ENCODE measurements at places on chromosomes 5 and 9.
A peak's percentile ranks its signal among the peaks of the same experiment; 100 is the strongest.

DNA sequence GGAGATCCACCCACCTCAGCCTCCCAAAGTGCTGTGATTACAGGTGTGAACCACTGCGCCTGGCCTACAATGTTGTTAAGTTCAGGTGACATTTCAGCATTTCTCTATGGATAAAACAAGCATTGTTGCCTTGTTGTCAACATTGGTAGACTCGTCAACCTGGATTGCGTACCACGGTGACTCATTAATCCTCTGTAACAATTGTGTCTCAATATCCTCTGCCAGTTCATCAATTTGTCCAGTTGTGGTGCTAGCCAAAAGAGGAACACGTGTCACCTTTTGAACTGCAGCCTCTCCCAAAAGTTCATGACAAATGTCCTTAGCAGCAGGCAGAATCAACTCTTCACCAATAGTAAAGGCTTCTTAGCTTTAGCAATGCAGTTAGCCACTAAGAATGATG is 46.3 kb upstream of the LARP1 start:
- H3K4me3 ChIP-seq, result no peak overlapping the region
- DNase-seq, result no peak
- H3K27me3 ChIP-seq, result no peaks in the 10 kb centered on the region
- H3K36me3 ChIP-seq, result no peaks in the 10 kb centered on the region

GRCh38 chr9:128138001-128138400 is 10.5 kb upstream of the PTGES2 start:
- no peaks in the 10 kb centered on the region for H3K4me1 ChIP-seq
- H3K27ac ChIP-seq, result no peak overlapping the region
- DNase-seq, result no peak
- no peaks in the 10 kb centered on the region for H3K27me3 ChIP-seq
- H3K36me3 ChIP-seq, result no peaks in the 10 kb centered on the region
- H3K4me3 ChIP-seq, result no peak overlapping the region

DNA sequence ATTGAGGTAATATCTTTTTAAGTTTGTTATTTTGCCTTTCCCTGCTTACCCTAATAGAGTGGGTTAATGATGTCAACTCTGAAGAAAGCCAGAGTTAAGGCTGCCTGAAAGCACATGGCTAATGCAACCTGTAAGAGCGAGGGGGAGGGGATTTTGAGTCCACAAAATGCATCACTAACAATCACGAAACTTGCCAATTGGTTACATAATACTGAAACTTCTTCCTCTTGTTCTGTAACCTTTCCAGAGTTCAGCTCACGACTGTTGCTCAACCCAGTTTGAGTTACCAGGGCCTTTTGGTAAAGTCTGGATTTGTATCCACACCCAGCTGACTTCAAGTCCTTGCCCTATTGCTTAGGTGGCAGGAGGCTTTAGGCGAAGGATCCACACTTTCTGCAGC is 308.8 kb downstream of the EFNA5 start:
- H3K4me1 ChIP-seq, result no peaks in the 10 kb centered on the region
- no peak overlapping the region for H3K27ac ChIP-seq
- no peaks in the 10 kb centered on the region for H3K27me3 ChIP-seq
- DNase-seq, result peak; percentile 22

DNA sequence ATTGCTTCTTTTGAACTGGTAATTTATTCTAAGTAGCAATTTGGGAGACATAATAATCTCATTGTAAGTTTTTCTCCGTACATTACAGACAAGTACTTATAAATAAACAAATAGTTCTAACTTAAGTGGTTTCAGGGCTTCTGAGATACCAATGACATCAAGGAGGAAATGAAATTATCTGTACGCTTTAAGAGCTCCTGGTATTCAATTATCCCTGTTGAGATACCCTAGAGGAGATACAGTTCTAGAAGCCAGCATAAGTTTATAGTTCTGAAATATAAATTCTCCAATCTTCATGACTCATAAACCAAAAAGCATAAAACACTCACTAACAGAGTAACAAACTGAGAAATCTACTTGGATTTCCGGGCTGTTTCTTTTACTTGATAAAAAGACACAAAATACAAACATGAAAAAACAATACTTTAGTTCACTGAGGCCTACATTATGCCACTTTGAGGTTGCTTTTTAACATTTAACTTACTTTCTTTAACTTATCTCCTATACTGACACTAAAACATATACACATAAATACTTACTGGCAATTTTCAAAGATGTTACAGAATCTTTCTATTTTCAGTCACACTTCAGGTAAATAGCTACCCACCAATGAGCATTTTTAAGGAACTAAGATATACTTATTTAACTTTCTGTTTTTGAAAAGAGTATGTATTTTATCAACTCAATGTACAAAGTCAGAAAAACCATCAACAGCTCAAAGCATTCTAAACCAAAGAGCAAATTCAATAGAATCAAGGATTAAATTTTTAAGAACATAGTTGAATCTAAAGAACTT is 7.5 kb downstream of the DCTN4 start:
- H3K27me3 ChIP-seq, result no peaks in the 10 kb centered on the region
- H3K36me3 ChIP-seq, result peaks cover 50% of the 10 kb centered on the region
- no peak for DNase-seq
- H3K4me1 ChIP-seq, result peaks cover 13% of the 10 kb centered on the region
- no peak overlapping the region for H3K27ac ChIP-seq

DNA sequence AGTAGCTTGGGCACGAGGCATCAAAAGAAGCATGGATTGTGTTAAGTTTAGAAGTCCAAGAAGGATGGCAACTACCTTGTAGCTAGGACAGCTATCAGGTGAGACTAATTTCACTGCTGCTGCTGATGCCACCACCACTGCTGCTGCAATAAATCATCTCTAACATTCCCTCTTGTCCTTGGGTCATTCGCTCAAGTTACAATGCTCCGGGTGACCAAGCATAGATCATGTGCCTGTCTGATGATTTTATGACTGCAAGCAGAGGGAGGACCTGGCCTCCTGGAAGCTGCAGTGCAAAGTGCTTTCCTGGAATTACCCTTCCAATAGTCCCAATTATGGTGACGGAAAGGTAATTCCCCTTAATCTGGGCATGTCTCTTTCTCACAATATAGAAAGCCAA is 334.4 kb downstream of the PRELID2 start:
- H3K27ac ChIP-seq, result no peak overlapping the region
- no peaks in the 10 kb centered on the region for H3K36me3 ChIP-seq
- peak; percentile 10 for DNase-seq
- H3K27me3 ChIP-seq, result no peaks in the 10 kb centered on the region
- H3K4me1 ChIP-seq, result no peaks in the 10 kb centered on the region
- no peak overlapping the region for H3K4me3 ChIP-seq

GRCh38 chr5:14793851-14794250 is 77.7 kb downstream of the ANKH start:
- no peak overlapping the region for H3K27ac ChIP-seq
- DNase-seq, result no peak
- H3K27me3 ChIP-seq, result no peaks in the 10 kb centered on the region
- H3K4me3 ChIP-seq, result no peak overlapping the region
- no peaks in the 10 kb centered on the region for H3K4me1 ChIP-seq
- H3K36me3 ChIP-seq, result no peaks in the 10 kb centered on the region

- no peak for DNase-seq
- H3K4me3 ChIP-seq, result no peak overlapping the region
- peaks cover 12% of the 10 kb centered on the region for H3K4me1 ChIP-seq
These were observed 57.6 kb downstream of the GLIS3 start for GRCh38 chr9:4242239-4242638.

GRCh38 chr9:6134661-6135180 is 80.9 kb upstream of the IL33 start:
- no peaks in the 10 kb centered on the region for H3K27me3 ChIP-seq
- no peaks in the 10 kb centered on the region for H3K36me3 ChIP-seq
- no peak overlapping the region for H3K4me3 ChIP-seq
- no peak for DNase-seq
- H3K4me1 ChIP-seq, result no peaks in the 10 kb centered on the region
- H3K27ac ChIP-seq, result no peak overlapping the region

GRCh38 chr9:85302938-85303756 is 438.6 kb downstream of the AGTPBP1 start:
- H3K4me3 ChIP-seq, result no peak overlapping the region
- no peaks in the 10 kb centered on the region for H3K36me3 ChIP-seq
- no peak overlapping the region for H3K27ac ChIP-seq
- DNase-seq, result no peak
- H3K27me3 ChIP-seq, result no peaks in the 10 kb centered on the region
- H3K4me1 ChIP-seq, result no peaks in the 10 kb centered on the region

DNA sequence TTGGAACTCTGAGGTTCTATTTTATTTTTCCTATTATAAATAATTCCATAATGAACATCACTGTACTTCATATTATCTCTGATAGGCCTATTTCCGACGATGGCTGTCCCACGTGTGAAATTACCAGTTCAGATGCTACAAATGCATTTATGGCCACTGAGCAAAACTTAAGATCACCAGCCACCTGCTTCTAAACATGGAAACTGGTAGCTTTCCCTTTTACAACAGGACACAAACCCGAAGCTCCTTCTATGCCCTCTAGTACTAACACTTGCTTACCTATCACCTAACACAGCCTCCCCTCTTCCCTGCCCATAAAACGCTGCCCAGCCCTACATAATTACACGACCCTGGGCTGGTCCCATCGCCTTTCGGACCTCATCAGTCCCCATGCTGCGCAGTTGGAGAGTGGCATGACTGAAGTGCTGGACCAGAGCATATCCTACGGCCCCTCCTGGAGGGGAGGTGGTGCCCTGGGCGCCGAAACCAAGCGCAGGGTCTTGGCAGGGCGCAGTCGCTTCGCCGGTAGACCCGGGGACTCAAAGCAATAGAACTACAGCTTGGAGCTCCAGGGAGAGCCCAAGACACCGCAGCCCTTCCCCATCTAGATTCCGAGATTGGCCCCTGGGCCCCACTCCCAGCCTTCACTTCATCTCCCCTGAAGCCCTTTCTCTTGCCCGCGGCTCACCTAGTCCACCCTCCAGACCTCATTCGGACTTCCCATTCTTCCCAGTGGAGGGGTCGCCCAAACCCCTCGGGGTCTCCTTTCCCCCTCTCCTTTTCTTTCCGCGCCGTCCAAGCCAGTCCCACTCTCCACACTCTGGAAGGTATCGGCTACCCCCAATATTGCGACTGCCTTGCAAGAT is 1.0 kb upstream of the SAP30L start:
- no peaks in the 10 kb centered on the region for H3K27me3 ChIP-seq
- no peaks in the 10 kb centered on the region for H3K36me3 ChIP-seq
- peak overlapping the region; percentile 87 for H3K4me3 ChIP-seq
- peak overlapping the region; percentile 80 for H3K27ac ChIP-seq

- no peaks in the 10 kb centered on the region for H3K27me3 ChIP-seq
- peaks cover 37% of the 10 kb centered on the region for H3K4me1 ChIP-seq
- DNase-seq, result peak; percentile 33
- peak overlapping the region; percentile 93 for H3K27ac ChIP-seq
These were observed 482 bp downstream of the TESK1 start for GRCh38 chr9:35605351-35606137.

DNA sequence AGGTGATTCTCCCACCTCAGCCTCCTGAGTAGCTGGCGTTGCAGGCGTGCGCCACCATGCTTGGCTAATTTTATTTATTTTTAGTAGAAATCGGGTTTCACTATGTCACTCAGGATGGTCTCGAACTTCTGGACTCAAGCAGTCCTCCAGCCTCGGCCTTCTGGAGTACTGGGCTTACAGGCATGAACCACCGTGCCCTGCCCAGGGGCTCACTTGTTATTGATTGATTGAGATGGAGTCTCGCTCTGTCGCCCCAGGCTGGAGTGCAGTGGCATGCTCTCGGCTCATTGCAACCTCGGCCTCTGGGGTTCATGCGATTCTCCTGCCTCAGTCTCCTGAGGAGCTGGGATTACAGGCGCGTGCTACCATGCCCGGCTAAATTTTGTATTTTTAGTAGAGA is 1.6 kb downstream of the HSPA4 start:
- no peak overlapping the region for H3K27ac ChIP-seq
- no peak for DNase-seq
- no peaks in the 10 kb centered on the region for H3K36me3 ChIP-seq

GRCh38 chr9:76580188-76580587 is 121.2 kb downstream of the GCNT1 start:
- no peaks in the 10 kb centered on the region for H3K4me1 ChIP-seq
- DNase-seq, result no peak
- no peaks in the 10 kb centered on the region for H3K36me3 ChIP-seq
- H3K27me3 ChIP-seq, result no peaks in the 10 kb centered on the region
- no peak overlapping the region for H3K4me3 ChIP-seq

DNA sequence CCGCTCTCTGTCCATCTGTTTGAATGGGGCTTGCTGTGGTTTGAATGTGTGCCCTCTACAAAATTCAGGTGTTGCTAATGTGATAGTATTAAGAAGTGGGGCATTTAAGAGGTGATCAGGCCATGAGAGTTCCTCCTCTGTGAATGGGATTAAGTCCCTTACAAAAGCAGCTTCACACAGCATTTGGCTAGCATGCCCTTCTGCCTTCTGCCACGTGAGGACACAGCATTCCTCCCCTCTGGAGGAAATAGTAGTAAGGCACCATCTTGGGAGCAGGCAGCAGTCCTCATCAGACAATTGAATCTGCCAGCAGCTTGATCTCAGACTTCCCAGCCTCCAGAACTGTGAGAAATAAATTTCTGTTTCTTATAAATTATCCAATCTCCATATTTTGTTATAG is 540.2 kb downstream of the CSNK1G3 start:
- no peaks in the 10 kb centered on the region for H3K27me3 ChIP-seq
- peaks cover 3% of the 10 kb centered on the region for H3K4me1 ChIP-seq
- DNase-seq, result no peak
- H3K4me3 ChIP-seq, result no peak overlapping the region
- no peak overlapping the region for H3K27ac ChIP-seq

DNA sequence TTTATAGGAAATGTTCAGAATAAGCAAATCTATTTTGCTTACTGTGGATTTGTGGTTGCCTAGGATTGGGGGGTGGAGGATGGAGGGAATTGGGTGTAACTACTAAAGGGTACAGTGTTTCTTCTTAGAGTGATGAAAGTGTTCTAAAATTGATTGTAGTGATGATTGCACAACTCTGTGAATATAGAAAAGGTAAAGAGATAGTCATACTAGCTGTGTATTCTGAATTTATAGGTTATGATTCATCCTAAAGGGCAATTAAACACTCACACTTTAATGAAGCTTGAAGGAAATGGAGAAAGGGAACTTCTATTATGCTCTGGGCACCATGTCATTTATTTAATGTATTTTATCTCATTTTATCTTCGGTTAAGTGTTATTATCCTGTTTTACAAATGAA is 9.9 kb downstream of the TXNDC8 start:
- DNase-seq, result no peak
- H3K4me1 ChIP-seq, result no peaks in the 10 kb centered on the region
- no peak overlapping the region for H3K4me3 ChIP-seq
- no peaks in the 10 kb centered on the region for H3K27me3 ChIP-seq

Measured in gastrocnemius medialis (tissue), 4 donors.